ENCODE measurements at places on chromosomes 16 and 17.
A peak's percentile ranks its signal among the peaks of the same experiment; 100 is the strongest.

GRCh38 chr17:38749223-38750043 is 1.3 kb upstream of the PCGF2 start:
- DNase-seq = no peak

DNA sequence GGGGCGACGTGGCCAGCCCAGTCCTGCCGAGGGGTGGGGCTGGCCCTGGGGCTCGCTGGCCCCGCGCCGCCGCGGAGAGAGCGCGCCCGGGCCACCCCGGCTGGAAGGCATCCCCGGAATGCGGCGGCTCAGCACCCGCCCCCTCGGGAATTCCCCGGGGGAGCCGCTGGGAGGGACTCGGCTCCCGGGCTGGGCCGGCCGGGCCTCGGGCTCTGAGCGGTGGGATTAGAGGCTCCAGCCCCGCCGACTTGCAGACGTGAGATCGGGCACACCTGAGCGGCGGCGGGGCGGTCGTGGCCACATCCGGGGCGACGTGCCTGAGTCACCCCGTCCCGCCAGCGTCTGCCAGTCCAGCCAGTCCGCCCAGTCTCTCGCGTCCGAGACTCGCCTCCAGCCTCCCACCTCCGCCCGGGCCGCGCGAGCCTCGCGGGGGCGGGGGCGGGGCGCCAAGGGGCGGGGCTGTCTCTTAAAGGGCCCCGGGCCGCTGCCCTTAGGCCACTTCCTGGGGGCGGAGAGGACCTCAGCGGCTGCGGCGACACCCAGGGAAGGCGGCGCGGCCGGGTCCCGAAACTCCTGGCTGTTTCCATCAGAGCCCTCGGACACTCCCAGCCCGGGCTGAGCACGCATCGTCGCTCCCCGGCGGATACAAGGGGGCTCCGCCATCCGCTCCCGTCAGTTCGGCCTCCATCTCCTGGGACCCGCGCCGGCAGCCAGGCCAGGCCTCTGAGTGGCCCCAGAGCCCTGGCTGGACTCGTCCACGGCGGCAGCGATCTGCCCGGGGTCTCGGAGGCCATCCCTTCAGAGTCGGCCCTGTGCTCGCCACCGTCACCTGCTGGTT is at the start of gene KCTD11:
TSS of gene KCTD11 (plus strand) at position 498 of the 838 bp plus-strand sequence.
- DNase-seq = peak; percentile 81

GRCh38 chr16:58158725-58159124 is 29.5 kb upstream of the CFAP20 start:
- DNase-seq = no peak

- no peak for DNase-seq
Measured at GRCh38 chr17:56142325-56142724, 10.9 kb upstream of the ANKFN1 start.

DNA sequence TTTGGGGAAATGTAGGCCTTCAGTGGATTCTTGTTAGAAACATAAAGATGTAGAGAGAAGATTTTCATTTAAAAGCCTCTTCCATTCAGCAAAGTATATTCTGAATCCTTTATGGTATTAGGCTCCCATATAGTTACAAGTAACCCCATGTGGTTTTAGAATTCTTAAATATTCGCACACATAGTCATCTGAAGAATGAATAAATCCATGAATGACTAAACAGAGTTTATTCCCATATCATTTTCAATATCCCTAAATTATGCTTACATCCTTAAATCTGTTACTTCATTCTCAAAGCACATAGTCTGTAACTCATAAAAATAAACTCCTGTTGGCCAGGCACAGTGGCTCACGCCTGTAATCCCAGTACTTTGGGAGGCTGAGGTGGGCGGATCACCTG is 962.1 kb downstream of the KCNJ18 start:
- DNase-seq = no peak

DNA sequence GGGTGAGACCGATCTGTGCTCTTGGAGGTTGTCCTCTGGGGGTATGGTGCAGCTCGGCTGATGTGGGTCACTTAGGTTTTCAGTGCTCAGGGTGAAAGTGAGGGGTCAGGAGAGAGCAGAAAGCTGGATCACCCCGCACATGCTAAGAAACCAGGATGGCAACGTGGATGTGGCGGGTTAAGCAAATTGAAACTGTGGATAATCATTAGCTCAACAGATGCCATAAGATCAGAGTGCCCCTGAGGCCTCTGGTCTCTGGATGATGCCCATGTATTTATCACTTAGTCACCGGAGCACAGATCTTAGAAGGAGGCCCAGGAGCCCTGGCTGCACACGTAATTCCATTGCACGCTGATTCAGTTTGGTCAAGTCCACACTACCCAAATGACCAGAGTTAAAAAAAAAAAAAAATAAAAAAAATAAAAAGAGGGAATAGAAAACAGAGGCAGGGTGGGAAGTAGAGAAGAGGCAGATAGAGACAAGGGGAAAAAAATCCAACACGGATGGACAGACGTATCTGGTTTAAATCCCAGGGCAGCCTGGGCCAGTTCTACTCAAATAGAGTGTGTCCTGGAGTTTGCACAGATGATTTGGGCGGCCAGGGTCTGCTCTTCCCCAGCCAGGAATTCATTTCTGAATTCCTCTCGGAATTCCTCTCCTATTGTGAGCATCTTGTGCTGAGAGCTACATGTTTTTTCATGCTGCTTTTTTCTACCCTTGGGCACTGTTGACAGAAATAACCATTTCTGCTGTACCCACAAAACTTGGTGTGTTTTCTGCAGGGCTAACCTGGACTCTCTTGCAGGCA is 378.3 kb downstream of the CPPED1 start:
- DNase-seq = no peak

Measured in activated CD4-positive, alpha-beta T cell treated with anti-CD3 and anti-CD28 coated beads, Interleukin-2, Interleukin-4, amounts not matched to agents 100 ng/mL and 50 ng/mL, durations not matched to agents 16 hours and 8 hours (primary cell).